ENCODE measurements at places on chromosomes 12 and 14. TPM values are rescaled to one million over a fixed set of nuclear protein-coding genes. Genes with fewer than 3 reads are reported as not detected.

DNA sequence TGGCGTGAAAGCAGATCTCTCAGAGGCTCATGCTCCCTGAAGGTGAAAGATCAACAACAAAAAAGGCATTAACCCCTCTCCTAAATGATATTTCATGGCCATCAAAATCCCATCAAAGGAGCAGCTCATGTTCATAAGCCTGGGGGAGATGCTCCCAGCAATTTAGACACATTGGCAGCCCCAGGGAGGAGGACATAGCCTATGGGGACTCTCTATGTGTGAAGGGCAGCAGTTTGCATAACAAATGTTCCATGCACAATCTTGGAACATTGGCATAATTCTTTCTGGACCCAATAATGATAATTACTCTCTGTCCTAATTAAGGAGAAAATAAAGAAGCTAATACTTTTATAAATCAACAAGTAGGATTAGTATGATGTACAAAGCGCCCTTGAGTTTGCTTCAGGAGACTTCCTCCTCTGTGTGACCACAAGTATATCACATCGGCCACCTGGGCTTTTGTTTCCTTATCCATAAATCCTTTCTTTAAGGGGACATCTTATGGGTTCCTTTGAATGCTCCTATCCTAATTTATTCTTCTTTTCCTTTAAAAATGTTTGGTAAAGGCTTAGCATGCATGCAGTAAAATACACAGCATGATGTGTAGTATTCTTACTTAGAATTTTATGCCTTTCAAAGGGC lies 161.9 kb upstream of the PLEKHG7 start:
- H3K27ac ChIP-seq, result no peak overlapping the region
- DNase-seq, result no peak
- H3K27me3 ChIP-seq, result no peaks in the 10 kb centered on the region
- no peak overlapping the region for H3K4me3 ChIP-seq

DNA sequence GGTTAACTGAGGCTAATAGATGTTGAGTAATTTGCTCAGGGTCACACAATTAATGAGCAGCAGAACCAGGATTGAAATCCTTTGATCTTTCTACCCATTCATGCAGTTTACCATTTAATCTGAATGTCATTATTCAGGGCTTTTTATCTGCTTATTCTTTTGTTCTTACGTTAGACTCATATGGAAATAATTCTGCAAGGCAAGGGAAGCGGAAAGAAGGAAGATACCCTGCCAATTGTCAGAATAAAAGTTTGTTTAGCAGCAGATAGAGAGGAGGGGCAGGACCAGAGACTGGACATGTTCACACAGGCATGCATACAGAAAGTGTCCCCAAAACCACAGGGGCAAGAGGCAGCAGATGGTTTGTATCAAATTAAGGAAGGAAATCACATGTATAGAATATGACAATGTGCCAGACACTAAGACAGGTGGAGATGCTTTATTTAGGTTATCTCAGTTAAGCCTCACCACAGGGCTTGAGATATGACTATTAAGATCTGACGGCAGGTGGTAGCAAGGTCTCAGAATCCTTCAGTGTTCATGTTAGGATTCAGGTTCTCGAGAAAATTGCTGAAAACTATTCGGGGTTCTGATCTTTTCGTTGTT lies 29.8 kb downstream of the BRMS1L start:
- no peaks in the 10 kb centered on the region for H3K27me3 ChIP-seq
- H3K4me3 ChIP-seq, result no peak overlapping the region
- peaks cover 17% of the 10 kb centered on the region for H3K36me3 ChIP-seq
- no peak overlapping the region for H3K27ac ChIP-seq
- DNase-seq, result no peak

- H3K4me3 ChIP-seq, result peak overlapping the region; percentile 82
- peak; percentile 71 for DNase-seq
- no peaks in the 10 kb centered on the region for H3K36me3 ChIP-seq
- peaks cover 28% of the 10 kb centered on the region for H3K27me3 ChIP-seq
Measured at GRCh38 chr12:31589598-31589903, 1.4 kb downstream of the DENND5B start.

GRCh38 chr14:29320286-29320685 lies 553.7 kb downstream of the FOXG1 start:
- H3K27me3 ChIP-seq, result no peaks in the 10 kb centered on the region
- H3K4me3 ChIP-seq, result no peak overlapping the region
- DNase-seq, result no peak
- H3K4me1 ChIP-seq, result no peaks in the 10 kb centered on the region

GRCh38 chr12:24487606-24488005 lies 461.3 kb downstream of the BCAT1 start:
- H3K27ac ChIP-seq, result no peak overlapping the region
- H3K4me3 ChIP-seq, result no peak overlapping the region
- no peak for DNase-seq
- H3K27me3 ChIP-seq, result no peaks in the 10 kb centered on the region

GRCh38 chr14:40371011-40371410 lies 938.8 kb upstream of the FBXO33 start:
- no peaks in the 10 kb centered on the region for H3K36me3 ChIP-seq
- DNase-seq, result no peak
- peaks cover 8% of the 10 kb centered on the region for H3K4me1 ChIP-seq
- H3K27ac ChIP-seq, result no peak overlapping the region
- H3K27me3 ChIP-seq, result no peaks in the 10 kb centered on the region

KMT2D gene
- 100 TPM for total RNA-seq

- peak; percentile 32 for DNase-seq
- peaks cover 11% of the 10 kb centered on the region for H3K27me3 ChIP-seq
- peak within 1 kb of the TSS; percentile 57 for H3K4me3 ChIP-seq
- no peaks in the 10 kb centered on the region for H3K4me1 ChIP-seq
- no peaks in the 10 kb centered on the region for H3K36me3 ChIP-seq
- H3K27ac ChIP-seq, result no peak within 1 kb of the TSS
Measured at GRCh38 chr14:103084021-103084919, at the start of gene LBHD2. TSS of gene LBHD2 (plus strand) at chr14:103084210. CDS start at chr14:103086013, 1,803 bp downstream.

GRCh38 chr12:91441993-91442952 lies 259.7 kb upstream of the DCN start:
- no peaks in the 10 kb centered on the region for H3K36me3 ChIP-seq
- H3K4me3 ChIP-seq, result no peak overlapping the region
- no peak for DNase-seq
- H3K27me3 ChIP-seq, result no peaks in the 10 kb centered on the region
- no peak overlapping the region for H3K27ac ChIP-seq

ATF7 gene
- total RNA-seq, result 16.3 TPM

DNA sequence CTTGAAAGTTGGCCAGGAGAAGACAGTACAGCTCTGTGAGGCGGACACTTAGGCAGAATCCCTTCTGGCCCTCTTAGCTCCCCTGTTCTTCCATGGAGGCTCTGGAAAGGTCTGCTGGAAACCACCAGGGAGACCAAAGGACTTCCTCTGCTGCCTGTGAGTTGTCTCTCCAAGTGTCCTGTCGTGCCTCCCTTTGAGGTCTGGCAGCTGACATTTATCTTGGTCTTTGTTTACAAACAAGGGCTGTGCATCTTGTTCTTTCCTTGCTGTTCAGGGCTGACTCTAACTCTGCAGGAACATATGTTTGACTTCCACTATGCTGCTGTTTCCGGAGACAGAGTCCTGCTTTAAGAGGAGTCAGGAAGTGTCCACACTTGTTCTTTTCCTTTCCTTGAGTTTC lies 159.9 kb upstream of the FRMD6 start:
- no peaks in the 10 kb centered on the region for H3K27me3 ChIP-seq
- H3K27ac ChIP-seq, result no peak overlapping the region
- H3K4me1 ChIP-seq, result peaks cover under 1% of the 10 kb centered on the region

GRCh38 chr14:95547272-95547625 lies 12.4 kb downstream of the GLRX5 start:
- DNase-seq, result no peak
- H3K4me3 ChIP-seq, result no peak overlapping the region
- H3K27me3 ChIP-seq, result no peaks in the 10 kb centered on the region
- no peak overlapping the region for H3K27ac ChIP-seq
- H3K36me3 ChIP-seq, result peaks cover 19% of the 10 kb centered on the region

KIF26A gene
- total RNA-seq, result 53.4 TPM

DNA sequence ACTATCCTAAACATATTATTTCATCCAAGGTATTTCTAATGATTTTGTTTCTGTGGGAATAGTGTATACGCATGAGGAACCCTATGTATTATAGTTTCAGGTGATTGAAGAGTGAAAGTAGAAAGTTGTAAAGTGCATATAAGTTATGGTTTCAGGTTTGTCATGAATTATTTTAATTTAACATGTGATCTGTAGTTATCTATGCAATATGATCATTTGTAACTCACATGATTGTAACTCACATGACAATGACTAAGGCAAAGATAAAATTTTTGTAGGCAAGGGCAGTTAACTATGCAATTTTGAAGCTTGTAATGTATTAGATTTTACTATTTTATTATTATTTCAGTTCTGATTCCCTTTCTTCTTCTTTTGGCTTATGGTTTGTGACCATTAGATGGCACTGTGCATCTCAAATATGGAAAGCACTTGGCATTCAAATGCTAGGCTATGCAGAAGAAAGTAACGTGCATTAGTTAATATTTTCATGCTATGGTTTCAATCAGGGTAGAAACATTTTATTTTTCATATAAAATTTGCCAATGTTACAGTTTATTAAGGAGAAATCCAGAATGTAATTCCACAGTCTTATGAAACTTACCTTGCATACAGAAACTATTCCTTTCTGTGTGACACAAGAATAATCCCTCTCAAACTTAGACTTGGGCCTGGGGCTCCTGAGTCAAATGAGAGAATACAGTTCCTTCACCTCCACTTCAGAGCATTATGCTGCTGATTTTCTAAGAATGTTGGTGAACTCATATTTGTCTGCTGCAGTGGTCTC lies 15.8 kb upstream of the TMEM30B start:
- no peak overlapping the region for H3K4me3 ChIP-seq
- DNase-seq, result no peak
- H3K36me3 ChIP-seq, result no peaks in the 10 kb centered on the region
- H3K27me3 ChIP-seq, result no peaks in the 10 kb centered on the region

- H3K36me3 ChIP-seq, result peaks cover 15% of the 10 kb centered on the region
- 0 out of 2 replicates have a peak overlapping the region, but pooled peaks have one; percentile 37 for H3K27ac ChIP-seq
- no peak overlapping the region for H3K4me3 ChIP-seq
- no peaks in the 10 kb centered on the region for H3K27me3 ChIP-seq
- DNase-seq, result no peak
Measured at GRCh38 chr12:51077930-51078329, 5.5 kb downstream of the CSRNP2 start.

DNA sequence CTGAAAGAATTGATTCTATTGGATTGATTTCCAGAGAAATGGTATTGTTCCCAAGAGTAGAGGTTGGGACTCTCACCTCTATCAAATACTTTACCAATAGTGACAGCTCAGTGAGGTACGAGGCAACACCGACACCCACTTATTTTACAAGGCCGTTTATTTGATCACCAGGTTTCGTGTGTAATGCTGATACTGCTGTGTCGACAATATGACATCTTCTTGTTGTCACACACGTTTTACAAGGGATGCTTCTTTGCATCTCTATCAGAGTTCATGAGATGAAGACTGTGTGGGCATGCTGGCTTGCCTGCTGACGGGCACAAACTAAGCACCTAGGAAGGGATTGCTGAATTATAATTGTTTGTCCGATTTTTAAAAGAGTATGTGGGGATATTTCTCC lies 217.8 kb upstream of the EGLN3 start:
- no peaks in the 10 kb centered on the region for H3K36me3 ChIP-seq
- no peak for DNase-seq
- no peaks in the 10 kb centered on the region for H3K27me3 ChIP-seq
- H3K4me3 ChIP-seq, result no peak overlapping the region

- H3K36me3 ChIP-seq, result no peaks in the 10 kb centered on the region
- H3K4me3 ChIP-seq, result no peak overlapping the region
- no peak overlapping the region for H3K27ac ChIP-seq
- H3K27me3 ChIP-seq, result no peaks in the 10 kb centered on the region
- H3K4me1 ChIP-seq, result peaks cover 3% of the 10 kb centered on the region
Measured at GRCh38 chr12:24778486-24779304, 170.2 kb downstream of the BCAT1 start.

GRCh38 chr12:66118240-66118891 lies 12.2 kb downstream of the LLPH start:
- H3K27me3 ChIP-seq, result no peaks in the 10 kb centered on the region
- no peak overlapping the region for H3K4me3 ChIP-seq
- peaks cover 7% of the 10 kb centered on the region for H3K4me1 ChIP-seq
- H3K36me3 ChIP-seq, result peaks cover 14% of the 10 kb centered on the region

DNA sequence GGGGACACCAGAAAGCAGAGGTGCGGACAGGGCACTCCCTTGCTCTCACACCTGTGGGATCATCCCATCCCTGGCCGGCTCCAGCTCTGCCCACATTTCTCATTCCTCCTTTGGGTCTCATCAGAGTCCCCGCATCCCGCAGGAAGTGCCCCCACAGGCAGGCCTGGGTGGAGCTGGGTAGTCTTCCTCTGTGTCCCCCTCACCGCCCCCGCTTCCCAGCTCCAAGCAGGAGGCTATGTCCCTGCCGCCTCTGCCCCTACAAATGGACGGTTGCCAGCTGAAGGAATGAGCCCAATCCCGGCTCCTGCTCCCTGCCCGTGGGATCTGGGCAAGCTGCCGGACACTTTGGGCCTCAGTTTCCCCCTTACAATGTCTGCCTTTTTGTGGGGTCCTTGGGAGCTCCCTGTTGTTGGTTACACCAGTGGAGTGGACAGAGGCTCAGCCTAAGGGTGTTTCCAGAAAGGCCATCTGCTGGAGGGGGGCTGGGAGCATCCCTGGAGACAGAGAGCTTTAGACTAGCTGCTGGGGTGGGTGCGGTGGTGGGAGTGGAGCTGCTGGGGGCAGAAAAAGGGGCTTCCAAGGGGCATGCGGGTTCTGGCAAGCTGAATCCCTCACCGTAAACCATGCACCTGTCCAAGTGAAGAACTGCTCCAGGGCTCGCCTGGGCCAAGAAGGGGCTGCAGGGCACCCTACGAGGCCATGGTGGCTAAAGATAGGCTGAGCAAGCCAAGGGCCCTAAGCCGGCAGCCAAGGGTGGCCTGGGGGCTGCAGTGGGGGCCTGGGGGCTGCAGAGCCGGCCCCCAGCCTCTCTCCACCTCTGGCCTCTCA lies 7.9 kb upstream of the GPR132 start:
- H3K27ac ChIP-seq, result no peak overlapping the region
- no peak overlapping the region for H3K4me3 ChIP-seq
- no peak for DNase-seq
- no peaks in the 10 kb centered on the region for H3K27me3 ChIP-seq
- 0 out of 2 replicates have a peak, but pooled peaks cover 3% of the 10 kb centered on the region for H3K4me1 ChIP-seq

VWF gene
- total RNA-seq, result 0.48 TPM

FSCB gene
- total RNA-seq, result not detected

DNA sequence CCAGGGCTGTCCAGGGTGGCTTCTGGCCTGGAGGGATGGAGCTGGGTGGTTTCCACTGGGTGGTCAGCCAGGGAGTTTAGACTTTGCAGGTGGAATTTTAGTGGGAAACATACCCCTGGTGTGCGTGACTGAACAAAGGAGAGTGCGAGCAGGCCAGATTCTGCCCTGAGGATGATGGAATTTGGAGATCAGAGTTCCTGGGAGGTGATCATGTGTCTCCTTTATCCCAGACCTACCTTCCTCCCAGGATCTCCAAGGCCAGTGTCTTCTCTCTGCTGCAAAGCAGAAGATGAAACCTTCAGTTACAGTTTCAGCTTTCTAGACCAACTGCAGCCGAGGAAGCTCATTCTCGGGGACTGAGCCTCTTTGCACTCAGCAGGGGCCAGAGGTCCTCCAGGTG lies 33.2 kb downstream of the RPH3A start:
- no peak overlapping the region for H3K4me3 ChIP-seq
- H3K27ac ChIP-seq, result no peak overlapping the region
- DNase-seq, result no peak
- H3K36me3 ChIP-seq, result no peaks in the 10 kb centered on the region

CKAP4 gene
- total RNA-seq, result 67.8 TPM

NYNRIN gene
- total RNA-seq, result 18.3 TPM

KRT83 gene
- total RNA-seq, result not detected

- peaks cover 6% of the 10 kb centered on the region for H3K4me1 ChIP-seq
- H3K4me3 ChIP-seq, result no peak overlapping the region
- H3K27ac ChIP-seq, result no peak overlapping the region
- H3K36me3 ChIP-seq, result no peaks in the 10 kb centered on the region
- no peaks in the 10 kb centered on the region for H3K27me3 ChIP-seq
- no peak for DNase-seq
Measured at GRCh38 chr14:22433069-22433468, 156.0 kb downstream of the DAD1 start.
